Fibroblast of the aortic adventitia (primary cell): ENCODE measurements at places on chromosomes 2 and 18. TPM values are rescaled to one million over a fixed set of nuclear protein-coding genes. Genes with fewer than 3 reads are reported as not detected.

Gene HSPE1
- 66.3 and 98.5 TPM in 2 replicates for total RNA-seq

- no peak for DNase-seq
Measured at GRCh38 chr2:196096982-196097745, 28.5 kb upstream of the DNAH7 start.

Gene PSD4
- 0.82 and 5.1 TPM in 2 replicates for total RNA-seq

DNA sequence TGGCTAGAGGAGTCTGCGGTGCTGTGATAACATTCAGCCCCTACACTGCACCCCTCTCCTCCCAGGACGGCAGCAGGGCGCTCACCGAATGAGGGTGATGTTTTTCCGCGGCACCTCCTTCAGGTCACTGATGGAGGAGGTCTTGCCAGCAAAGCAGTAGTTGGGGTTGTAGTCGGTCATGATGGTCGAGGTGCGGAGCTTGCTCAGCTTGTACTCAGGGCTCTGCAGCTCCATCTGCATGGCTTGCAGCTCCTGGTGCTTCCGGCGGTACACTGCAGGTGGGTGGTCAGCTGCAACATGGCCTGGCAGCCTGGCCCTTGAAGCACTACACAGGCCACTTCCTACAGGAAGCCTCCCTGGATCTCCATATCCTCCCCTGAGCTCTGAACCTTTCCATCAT, 108.0 kb downstream of the CLIP4 start:
- DNase-seq = no peak

DNA sequence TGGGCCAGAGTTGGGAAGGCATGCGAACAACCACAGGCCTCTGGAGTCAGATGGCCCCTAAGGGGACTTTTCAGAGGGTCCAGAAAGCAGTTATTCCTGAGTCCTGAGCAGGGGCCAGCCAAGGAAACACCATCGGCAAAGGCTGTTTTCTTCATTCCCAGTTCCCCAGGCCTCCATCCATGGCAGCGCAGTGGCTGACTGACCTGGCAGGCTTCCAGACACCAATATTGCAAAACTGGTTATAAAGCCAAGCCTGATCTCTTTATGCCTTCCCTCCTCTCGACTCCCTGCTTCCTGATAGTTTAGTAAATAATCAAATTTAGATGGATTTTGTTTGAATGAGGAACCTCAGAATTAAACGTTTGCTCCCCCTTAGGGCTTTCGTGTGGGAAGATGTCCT, 133.4 kb upstream of the ITGA6 start:
- DNase-seq = peak; percentile 86

Gene GRB14
- total RNA-seq = 6.1 and 6.9 TPM in 2 replicates

- DNase-seq = peak; percentile 96
Measured at GRCh38 chr2:158600155-158600802, 143.5 kb downstream of the PKP4 start.

GRCh38 chr2:120771781-120772208, 36.1 kb downstream of the GLI2 start:
- peak; percentile 28 for DNase-seq

Gene SFT2D3
- 3.5 and 7.0 TPM in 2 replicates for total RNA-seq

Gene GCG
- not detected in 2 replicates for total RNA-seq

DNA sequence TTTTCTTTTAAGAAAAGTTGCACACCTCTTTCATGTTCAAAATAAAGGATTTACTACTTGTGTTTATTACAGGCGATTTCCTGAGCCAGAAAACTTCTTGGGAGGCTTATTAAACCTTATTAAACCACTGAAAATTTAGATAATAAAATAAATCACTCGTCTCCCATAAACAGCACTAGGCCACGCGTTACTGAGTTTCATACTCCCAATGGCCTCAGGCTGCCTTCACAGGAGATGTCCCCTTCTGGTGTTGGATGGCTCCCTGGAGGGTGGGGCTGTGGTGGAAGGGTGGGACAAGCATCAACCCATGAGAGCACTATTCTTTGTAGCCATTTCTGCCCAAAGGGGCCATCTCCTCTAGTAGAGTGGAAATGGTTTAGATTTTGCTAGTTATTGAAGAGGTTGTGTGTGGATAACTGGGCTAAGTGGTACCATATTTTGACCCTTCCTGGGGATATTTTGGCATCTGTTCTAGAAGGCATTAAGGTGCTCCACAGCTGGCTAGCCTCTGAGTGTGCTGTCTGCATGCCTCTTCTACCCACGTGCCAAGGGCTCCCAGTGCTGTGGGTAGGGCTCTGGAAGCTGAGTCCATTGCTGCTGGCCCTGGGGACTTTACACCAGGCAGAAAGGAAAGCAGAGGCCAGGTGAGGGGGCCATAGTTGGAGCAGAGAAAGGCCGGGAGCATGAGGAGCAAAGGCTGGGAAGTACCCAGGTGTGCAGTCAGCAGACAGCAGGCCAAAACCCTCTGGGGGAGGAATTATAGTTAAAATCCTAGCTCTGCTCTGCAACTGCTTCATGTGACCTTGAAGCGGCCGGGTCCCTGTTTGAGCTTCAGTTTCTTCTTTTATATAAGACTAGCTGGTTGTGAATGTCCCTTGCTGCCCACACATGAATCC, 121.7 kb upstream of the SMAD2 start:
- no peak for DNase-seq

DNA sequence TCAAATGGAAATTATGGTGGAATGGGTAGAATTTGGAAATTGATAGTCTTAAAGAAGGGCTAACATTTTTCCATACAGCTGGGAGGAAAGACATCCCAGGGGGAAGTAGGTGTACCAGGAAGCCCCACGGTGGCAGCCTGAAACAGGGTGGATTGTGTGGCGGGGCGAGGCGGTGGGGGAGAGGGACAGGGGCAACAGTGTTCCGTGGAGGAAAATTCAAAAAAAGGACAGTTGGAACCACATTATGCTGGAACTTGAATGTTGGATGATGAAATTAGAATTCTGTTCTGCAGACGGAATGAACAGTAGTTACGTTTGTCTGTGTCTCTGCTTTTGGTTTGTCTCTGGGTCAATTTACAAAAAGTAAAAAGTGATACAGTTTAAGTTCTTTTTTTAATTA, 10.6 kb upstream of the CIB4 start:
- DNase-seq = no peak

- DNase-seq = no peak
Measured at GRCh38 chr2:229205704-229206103, 65.4 kb downstream of the PID1 start.

Gene GPR155
- total RNA-seq = 1.6 and 2.2 TPM in 2 replicates

Gene UGT1A10
- 0.41 TPM in 1 of 2 replicates, not detected in the other for total RNA-seq

Gene MYO7B
- total RNA-seq = 0.18 TPM in 1 of 2 replicates, not detected in the other

Gene CFAP53
- total RNA-seq = 0.27 and 0.57 TPM in 2 replicates

Gene GPR75
- total RNA-seq = 0.25 and 2.4 TPM in 2 replicates

Gene SLC4A5
- total RNA-seq = 0.25 and 0.45 TPM in 2 replicates

GRCh38 chr18:49613141-49613640, 51.3 kb downstream of the LIPG start:
- no peak for DNase-seq
